ENCODE measurements at places on chromosomes 3 and 15. TPM values are rescaled to one million over a fixed set of nuclear protein-coding genes. Genes with fewer than 3 reads are reported as not detected.

SAMD7 gene
- not detected for total RNA-seq

NEK10 gene
- total RNA-seq, result 0.73 TPM

CCDC54 gene
- total RNA-seq, result not detected

GOLGA6D gene
- total RNA-seq, result not detected

INSYN1 gene
- not detected for total RNA-seq

KBTBD13 gene
- total RNA-seq, result not detected

FAM43A gene
- 10.0 TPM for total RNA-seq

CLCN2 gene
- total RNA-seq, result 4.1 TPM

GOLGA8K gene
- 1.5 TPM for total RNA-seq

GOLGA8S gene
- 0.49 TPM for total RNA-seq

TEX55 gene
- not detected for total RNA-seq

IGSF10 gene
- total RNA-seq, result not detected

ROPN1 gene
- total RNA-seq, result not detected

SPPL2A gene
- total RNA-seq, result 76.8 TPM

POU1F1 gene
- total RNA-seq, result not detected

LDHAL6B gene
- not detected for total RNA-seq

SCG3 gene
- total RNA-seq, result not detected

CHRM5 gene
- total RNA-seq, result not detected

CCR5 gene
- 99.8 TPM for total RNA-seq

GPD1L gene
- 26.8 TPM for total RNA-seq

LMAN1L gene
- not detected for total RNA-seq

METTL6 gene
- total RNA-seq, result 18.3 TPM

CD80 gene
- 22.5 TPM for total RNA-seq

BUB1B gene
- 89.5 TPM for total RNA-seq

PDZRN3 gene
- not detected for total RNA-seq

FAM81A gene
- total RNA-seq, result 3.7 TPM

CSTA gene
- not detected for total RNA-seq

DBR1 gene
- 23.0 TPM for total RNA-seq

RHOV gene
- not detected for total RNA-seq

All from activated CD8-positive, alpha-beta memory T cell treated with anti-CD3 and anti-CD28 coated beads, Interleukin-2, amount 10 ng/mL, durations not matched to agents 7 days and 5 days (primary cell).